ENCODE measurements at places on chromosomes 16 and 17.

DNA sequence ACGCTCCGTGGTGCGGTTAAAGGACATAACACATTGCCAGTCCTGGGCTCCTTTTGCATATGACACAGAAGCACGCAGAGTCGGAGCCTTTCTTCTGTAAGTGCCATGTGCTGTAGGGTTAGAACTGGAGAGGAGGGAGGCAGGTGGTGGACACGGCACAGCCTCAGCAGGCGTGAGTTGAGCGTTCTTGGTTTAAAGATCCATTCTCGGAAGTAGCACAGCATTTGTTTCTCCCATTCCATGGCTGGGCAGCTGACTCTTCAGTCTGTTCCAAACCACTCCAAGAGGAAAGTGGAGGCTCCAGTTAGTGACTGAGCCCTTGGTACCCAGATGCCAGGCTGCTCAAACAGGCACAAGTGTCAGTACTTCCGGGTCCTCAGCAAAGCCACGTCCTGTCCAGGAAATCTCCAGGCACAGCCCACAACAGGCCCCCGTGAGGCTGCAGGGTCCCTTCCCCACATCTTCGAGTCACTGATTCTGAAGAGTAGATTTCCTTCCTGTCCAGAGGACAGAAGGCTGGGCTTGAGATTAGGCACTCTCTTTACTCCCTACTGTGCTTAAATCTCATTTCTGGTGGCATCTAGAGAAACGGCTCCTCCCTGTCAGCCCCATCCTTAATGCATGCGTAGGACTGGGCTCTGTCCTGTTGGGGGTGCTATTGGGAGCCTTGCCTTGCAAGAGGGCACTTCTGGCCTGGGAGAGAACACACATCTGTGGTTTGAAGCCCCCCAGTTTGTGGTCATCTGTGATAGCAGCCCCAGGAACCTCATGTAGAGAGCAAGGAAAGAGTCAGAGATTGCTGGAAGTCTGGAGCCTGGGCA is 39.6 kb upstream of the NAT9 start:
- DNase-seq = no peak

- DNase-seq = no peak
Observed at GRCh38 chr16:69711115-69711740, 15.1 kb downstream of the NQO1 start.

DNA sequence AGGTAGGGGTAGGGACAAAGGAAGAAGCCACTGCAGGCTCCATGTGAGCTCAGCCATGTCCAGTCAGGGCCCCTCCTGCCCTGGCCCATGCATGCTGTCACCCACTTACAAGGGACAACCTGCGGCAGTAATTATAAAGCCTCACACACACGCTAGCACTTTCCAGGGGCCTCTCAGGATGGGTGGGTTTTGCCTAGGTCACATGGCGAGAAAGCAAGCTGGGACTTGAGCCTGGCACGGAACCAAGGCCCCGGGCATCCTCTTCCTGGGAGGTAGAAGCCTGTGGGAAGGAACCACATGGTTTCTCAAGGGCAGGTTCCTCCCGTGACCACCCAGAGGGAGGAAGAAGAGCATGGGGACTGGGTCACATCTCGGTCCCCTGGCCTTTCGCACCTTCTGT is 7.0 kb downstream of the ZNF319 start:
- no peak for DNase-seq

GRCh38 chr16:78745108-78746019 is 645.9 kb downstream of the WWOX start:
- no peak for DNase-seq

DNA sequence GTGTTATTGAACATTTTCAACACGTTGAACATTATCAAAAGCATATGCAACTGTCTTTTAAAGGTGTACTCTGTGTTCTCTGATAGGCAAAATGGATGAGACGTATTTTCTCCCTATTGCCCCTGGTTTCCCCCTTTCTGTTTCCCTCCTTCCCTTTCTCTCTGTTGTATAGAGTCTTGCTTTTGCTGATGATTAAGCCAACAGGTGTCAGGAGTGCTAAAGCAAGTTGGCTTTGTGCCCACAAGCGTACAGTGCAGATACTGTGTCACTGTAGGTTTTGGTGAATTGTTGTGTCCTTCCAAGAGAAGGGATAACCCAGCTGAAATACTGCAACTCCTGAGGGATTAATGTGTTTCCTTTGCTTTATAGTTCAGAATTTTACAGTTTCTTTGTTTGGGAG is 74.4 kb downstream of the COX10 start:
- DNase-seq = no peak

- DNase-seq = peak; percentile 17
Observed at GRCh38 chr17:7903154-7904103, 12.7 kb downstream of the RNF227 start.

DNA sequence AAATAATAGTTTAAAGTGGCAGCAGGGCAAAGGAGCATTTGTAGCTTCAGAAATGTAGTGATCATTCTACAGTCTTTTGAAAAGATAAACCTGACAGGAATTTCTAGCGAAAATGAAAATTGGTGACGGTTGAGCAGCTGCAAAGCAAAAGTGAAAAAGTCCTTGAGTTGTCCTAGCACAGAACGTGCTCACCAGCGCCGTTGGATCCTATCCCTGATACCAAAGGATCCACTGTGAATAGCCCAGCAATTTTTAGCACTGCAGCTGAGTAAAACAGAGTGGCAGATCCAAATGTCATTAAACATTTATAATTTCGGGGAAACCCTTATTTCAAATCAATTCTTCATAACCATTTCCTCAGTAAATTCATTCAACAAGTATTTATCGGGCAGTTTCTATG is 453.8 kb upstream of the HSBP1 start:
- no peak for DNase-seq
